Renal cortex interstitium (tissue), 15 donors: ENCODE measurements at places on chromosomes 16 and 17.

GRCh38 chr16:56967733-56968132, 6.0 kb downstream of the CETP start:
- DNase-seq: no peak

DNA sequence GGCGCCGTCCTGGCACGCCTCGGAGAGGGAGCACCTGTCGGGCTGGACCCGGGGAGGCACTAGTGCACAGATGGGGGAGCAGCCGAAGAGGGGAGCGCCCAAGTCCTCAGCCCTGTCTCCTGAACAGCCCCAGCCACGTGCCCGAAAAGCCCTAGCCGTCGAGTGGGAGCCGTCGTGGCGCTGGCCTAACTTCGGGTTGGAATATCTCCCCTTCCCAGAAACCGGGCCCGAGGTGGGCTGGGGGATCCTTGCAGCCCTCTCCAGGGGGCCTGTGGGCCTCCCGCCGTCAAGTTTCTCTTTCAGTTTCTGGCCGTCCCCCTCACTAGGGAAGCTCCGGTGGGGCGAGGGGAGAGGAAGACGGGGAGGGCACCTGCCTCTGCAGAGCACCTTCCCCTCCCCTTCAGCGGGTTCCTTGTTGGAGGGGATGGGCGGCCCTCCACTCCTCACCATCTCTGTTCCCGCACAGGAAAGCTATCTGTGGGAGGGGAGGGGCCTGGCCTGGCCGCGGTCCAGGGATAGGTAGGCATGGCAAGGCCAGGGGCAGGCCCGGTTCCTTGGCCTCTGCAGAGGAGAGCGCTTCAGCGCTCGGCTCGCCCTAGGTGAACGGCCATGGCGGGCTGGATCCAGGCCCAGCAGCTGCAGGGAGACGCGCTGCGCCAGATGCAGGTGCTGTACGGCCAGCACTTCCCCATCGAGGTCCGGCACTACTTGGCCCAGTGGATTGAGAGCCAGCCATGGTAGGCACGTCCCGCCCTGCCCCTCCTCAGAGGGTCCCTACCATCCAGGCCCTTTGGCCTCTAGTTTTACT, 709 bp downstream of the STAT5A start:
- DNase-seq: no peak

- DNase-seq: no peak
Measured at GRCh38 chr17:82297280-82297713, 20.1 kb downstream of the CD7 start.

- DNase-seq: no peak
Measured at GRCh38 chr17:40936437-40936971, 942 bp downstream of the KRT23 start.

DNA sequence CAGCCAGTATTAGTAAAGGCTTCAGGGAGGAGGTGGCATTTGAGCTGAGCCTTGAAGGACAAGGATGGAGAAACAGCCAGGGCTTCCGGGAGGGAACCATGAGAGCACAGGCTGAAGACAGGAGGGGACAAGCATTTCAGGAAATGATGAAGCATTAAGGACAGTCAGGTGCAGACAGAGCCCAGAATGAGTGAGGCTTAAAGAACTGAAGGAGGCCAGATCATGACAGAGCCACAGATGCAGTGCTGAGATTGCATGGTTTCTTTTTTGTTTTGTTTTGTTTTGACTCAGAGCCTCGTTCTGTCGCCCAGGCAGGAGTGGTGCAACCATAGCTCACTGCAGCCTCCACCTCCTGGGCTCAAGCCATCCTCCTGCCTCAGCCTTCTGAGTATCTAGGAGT, 211.5 kb downstream of the SOX9 start:
- no peak for DNase-seq

GRCh38 chr16:89374393-89374960, 115.9 kb downstream of the ANKRD11 start:
- DNase-seq: no peak

DNA sequence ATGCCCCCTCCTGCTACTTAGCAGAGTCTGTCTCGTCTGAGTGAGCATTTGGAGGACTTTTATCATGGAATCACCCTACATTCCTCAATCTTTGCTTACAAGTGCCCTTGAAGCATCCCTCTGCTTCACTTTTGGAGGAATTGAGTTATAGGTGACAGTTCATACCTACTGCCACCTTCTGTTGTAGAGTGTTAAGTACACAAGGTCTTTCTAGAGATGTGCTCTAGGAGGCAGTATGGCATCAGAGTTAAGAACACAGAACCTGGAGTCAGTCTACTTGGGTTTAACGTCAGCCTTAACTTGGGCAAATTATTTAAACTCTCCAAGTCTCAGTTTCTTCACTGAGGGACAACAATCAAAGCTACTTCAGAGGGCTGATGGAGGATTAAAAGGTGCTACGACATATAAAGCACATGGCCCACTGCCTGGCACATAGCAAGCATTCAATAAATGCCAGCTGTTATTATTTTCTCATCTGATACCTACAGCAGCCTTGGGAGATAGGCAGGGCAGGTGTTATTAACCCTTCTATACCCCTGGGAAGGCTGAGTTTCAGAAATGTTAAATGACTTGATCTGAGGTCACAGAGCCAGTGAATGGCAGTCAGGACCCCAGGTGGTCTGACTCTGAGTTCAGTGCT, 62.2 kb downstream of the UTP18 start:
- no peak for DNase-seq

DNA sequence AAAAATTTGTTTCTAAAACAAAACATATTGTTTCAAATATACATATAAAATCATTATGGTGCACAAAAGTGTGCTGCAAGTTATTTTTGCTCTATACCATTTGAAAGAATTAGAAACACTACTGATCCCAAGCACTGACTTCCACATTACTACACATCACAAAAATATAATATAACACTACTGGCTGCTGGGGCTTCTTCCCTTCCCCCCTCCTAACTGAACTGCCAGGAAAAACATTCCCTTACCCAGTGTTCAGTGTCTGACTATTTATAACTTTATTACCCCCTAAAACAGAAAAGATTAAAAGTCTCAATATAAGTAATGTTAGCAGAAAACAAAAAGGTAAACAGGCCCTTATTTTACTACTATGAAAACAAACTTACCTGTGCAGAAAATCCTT, 36.9 kb downstream of the GPATCH8 start:
- no peak for DNase-seq

DNA sequence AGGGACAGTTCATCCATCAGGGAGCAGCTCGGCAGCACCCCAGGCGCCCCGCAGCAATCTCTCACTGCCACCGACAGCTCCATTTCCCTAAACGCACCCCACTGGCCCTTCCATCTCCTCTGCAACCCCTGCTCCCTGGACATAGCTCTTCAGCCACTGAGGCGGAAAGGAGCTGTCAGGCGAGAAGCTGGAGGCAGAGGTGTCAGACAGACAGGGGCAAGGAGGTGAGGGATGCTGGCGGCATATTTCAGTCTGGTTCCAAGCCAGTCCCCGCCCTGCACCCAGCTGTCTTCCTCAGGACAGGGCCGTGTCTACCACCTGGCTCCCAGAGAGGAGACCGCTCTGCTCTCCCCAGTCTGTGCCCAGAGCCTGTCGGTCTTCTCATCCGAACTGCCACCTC, 9.7 kb downstream of the ACLY start:
- no peak for DNase-seq

- DNase-seq: no peak
Measured at GRCh38 chr16:12239226-12239625, 262.7 kb downstream of the SNX29 start.

- no peak for DNase-seq
Measured at GRCh38 chr17:52235516-52235915, 77.0 kb upstream of the CA10 start.

- no peak for DNase-seq
Measured at GRCh38 chr16:1282324-1282973, 26.6 kb downstream of the TPSD1 start.

GRCh38 chr17:35849469-35850348, 19.0 kb downstream of the HEATR9 start:
- peak; percentile 64 for DNase-seq

- DNase-seq: no peak
Measured at GRCh38 chr16:81469183-81469677, 24.6 kb downstream of the CMIP start.

DNA sequence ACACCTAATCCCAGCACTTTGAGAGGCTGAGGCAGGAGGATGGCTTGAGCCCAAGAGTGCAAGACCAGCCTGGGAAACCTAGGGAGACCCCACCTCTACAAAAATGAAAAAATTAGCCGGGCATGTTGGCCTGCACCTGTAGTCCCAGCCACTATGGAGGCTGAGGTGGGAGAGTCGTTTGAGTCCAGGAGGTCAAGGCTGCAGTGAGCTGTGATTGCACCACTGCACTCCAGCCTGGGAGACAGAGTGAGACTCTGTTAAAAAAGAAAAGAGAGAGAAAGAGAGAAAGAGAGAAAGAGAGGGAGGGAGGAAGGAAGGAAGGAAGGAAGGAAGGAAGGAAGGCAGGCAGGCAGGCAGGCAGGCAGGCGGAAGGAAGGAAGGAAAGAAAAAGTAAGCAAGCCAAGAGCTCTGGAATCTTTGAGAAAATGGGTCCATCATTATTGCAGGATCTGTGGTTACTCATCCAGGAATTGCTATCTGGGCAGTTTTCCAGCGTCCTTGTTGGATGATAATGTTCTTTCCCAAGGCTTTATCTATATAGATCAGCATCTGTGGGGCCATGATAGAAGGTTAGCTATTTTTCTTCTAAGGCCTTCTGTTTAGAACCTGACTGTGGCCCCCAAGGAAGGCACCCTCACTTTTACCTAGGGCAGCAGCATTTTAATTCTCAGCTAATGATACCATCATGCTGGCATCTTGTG, 533.2 kb upstream of the CDH5 start:
- DNase-seq: no peak

GRCh38 chr17:75639771-75640555, 6.7 kb downstream of the SMIM5 start:
- DNase-seq: no peak

GRCh38 chr16:50253514-50253910, 12.8 kb upstream of the ADCY7 start:
- DNase-seq: no peak

GRCh38 chr16:48347980-48348379, 37.2 kb downstream of the SIAH1 start:
- peak; percentile 52 for DNase-seq

DNA sequence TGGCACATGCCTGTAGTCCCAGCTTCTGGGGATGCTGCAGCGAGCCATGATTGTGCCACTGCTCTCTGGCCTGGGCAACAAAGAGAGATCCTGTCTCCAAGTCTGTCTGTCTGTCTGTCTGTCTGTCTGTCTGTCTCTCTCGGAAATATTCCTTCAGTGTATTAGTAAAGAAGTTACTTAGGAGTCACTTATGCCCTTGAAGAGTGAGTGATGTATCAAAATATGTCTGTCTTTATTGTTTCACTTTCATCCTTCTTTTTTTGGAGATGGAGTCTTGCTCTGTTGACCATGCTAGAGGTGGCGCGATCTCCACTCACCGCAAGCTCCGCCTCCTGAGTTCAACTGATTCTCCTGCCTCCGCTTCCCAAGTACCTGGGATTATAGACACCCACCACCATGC, 410.5 kb downstream of the WWOX start:
- no peak for DNase-seq

GRCh38 chr16:83951544-83951943, 1.5 kb upstream of the OSGIN1 start:
- DNase-seq: no peak

GRCh38 chr17:54793271-54793670, 107.4 kb upstream of the TOM1L1 start:
- DNase-seq: no peak

DNA sequence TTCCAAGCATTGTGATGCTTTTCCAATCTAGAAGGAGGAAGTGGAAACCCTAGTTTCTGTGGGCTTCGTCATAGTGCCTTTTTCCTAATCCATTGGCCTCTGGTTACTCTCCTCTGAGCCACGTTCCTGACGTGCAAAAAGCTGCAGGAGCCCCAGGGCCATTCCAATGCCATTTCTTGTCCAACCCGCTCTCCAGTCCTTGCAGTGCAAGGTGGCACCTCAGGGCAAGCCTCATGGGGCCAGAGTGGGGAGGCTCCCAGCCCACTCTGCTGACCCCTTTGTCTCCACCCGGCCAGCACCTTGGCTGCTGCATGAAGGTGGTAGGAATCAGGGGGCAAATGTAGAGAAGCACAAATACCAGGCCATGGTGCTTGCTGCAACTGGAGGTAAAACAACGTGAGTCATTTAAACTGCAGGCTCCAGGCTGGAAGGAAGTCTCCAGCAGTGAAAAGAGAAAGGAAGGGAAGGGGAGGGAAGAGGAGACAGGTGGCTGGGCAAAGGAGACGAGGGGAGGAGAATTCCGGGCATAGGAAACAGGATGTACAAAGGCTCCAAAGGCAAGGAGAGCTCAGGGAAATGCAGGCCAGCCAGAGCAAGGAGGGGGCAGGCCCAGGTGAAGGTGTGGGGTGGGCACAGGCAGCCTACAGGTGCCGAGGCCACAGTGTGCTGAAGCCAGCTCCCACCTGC, 168.2 kb upstream of the TNRC6C start:
- DNase-seq: no peak

DNA sequence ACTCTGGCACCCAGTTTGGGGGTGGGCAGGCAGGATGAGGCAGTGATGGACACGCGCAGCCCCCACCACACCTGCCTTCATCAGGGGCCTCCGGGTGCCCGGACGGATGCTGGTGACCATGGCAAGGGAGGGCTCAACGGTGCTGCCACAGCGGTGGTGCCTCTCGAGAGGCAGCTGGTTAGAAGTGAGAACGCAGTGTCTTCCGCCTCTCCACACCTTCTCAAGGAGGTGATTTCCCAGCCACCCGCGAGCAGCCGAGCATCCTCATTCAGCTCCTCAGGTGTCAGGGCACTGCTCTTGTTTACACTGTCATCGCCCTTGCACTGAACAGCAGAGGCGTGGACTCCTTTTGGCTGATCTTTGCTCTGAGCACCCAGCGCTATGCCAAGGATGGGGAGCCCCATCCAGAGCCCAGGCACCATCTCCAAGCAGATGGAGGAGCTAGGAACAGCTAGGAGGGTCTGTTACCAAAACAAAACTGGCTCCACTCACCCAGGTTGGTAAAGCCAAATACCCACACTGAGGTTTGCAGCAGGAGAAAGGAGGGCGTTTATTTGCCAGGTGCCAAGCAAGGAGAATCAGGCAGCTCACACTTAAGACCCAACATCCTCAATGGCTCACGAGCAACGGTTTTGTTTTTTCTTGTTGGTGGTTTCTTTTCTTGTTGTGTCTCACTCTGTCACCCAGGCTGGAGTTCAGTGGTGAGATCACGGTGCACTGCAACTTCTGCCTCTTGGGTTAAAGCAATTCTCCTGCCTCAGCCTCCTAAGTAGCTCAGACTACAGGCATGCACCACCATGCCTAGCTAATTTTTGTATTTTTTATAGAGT, 174.3 kb upstream of the TNRC6C start:
- no peak for DNase-seq

DNA sequence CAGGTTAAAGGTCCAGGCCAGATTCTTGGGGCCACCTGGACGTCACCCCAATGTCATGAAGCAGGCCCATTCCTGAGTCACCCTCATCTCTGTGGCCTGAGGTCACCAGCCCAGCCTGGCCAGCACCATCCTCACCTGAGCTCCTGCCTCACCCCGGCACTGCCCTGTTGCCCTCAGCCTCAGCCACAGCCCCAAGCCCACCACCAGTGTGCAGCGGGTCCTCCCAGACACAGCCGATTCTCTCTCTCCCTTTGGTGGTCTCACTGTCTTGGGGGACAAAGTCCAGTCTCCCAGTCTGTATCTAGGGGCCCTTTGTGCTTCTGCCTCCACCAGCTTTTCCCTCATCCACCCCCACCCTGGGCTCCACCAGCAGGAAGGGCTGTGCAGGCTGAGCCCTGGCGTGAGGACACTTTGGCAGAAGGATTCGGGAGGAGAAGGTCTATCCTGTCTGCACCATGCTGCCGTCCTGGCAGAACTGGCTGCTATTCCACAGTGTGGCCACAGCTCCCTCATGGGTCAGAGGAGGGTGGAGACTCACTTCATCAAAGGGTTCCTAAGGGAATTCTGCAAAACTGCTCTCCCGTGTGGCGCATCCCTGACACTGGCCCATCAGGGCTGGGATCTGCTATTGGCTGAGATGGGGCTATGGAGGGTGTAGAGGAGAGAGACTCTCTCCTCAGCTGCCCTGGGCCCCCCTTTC, 64.3 kb downstream of the PRMT7 start:
- DNase-seq: no peak
